T-helper 9 cell (primary cell): ENCODE measurements at places on chromosomes 13 and 19.

DNA sequence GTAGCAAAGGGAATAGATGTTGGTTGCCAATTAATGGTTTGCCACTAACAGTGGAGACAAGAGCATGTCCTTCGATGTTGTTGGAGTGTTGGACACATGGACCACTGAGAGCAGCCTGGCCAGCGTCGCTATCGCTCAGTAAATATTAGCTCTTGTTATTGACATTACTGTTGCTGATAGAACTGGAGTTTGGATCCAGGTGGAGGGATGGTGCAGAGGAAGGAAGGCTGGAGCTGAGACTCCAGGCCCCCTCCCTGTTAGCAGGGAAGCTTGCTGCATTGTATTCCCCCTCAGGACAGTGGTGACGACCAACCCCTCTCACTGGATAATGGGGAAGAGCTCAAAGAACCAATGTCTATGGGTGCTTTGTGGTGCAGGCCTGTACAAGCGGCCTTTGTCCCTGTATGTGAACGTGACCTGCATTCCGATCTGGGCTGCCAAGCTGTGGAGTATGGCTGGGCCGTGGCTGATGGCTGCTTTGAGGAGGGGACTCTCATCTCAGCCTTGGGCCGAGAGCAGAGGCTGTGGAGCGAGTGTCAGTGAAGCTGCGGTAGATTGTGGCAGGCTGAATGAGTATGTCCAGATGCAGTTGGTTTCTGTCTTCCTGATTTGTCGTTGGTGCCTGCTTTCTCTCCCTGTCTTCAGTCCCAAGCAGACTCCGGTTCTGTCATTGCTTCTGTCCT lies 7.0 kb downstream of the CLASRP start:
- no peak for DNase-seq

GRCh38 chr19:4878491-4878968 lies 11.1 kb upstream of the PLIN3 start:
- DNase-seq: no peak

- no peak for DNase-seq
Observed at GRCh38 chr13:102825921-102826706, 19.7 kb upstream of the ERCC5 start.

GRCh38 chr19:1168572-1169410 lies 5.3 kb downstream of the SBNO2 start:
- no peak for DNase-seq

DNA sequence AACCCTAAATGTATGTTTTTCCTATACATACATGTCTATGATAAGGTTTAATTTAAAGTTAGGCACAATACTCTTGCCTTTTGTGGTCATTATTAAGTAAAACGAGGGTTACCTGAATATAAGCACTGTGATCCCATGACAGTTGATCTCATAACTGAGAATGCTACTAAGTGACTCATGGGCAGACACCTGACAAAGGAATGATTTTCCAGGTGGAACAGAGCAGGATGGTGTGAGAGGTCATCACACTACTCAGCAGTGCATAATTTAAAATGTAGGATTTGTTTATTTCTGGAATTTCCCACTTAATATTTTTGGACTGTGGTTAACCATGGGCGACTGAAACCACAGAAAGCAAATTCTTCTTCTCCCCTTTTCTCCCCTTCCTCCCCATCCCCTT lies 178.9 kb downstream of the UGGT2 start:
- no peak for DNase-seq

GRCh38 chr19:49142866-49143335 lies 12.3 kb downstream of the HRC start:
- no peak for DNase-seq

DNA sequence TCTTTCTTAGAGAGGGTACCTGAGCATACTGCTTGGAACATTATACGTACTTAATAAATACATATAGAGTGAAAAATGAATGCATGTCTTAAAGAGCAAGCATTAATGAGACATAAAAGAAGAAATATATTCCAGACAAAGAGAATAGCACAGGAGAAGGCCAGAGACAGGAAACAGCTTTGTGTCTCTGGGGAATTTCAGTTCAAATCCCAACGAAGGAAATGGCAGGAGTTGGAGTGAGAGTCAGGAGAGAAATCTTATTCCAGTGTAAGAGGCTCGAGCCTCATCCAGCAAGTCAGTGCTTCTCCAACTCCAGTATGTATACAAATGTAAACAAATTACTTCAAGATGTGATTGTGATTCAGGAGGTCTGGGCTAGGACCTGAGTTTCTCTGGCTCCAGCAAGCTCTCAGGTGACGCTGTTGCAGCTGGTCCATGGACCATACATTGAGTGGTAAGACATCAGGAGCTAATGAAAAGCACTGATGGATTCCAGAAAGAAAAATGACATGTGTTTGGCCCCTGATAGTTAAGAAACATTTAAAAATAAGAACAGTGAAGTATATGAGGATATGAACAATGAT lies 108.2 kb downstream of the RAP2A start:
- no peak for DNase-seq

DNA sequence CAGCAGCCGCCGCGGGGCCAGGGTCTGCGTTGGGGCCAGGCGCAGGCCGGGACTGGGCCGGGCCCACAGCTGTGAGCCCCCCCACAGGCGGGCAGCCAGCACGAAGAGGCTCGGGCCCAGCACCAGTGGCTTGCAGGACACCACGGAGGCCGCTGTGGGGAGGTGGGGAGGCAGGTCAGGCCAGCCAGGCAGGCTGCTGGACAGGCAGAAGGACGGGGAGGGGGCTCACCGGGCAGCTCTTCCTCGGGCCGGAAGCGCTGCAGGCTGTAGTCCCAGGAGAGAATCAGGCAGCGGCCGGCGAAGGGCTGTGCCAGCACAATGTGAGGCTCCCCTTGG lies 8.3 kb downstream of the LGI4 start:
- no peak for DNase-seq

GRCh38 chr13:50404116-50404515 lies 388.9 kb downstream of the KCNRG start:
- no peak for DNase-seq

DNA sequence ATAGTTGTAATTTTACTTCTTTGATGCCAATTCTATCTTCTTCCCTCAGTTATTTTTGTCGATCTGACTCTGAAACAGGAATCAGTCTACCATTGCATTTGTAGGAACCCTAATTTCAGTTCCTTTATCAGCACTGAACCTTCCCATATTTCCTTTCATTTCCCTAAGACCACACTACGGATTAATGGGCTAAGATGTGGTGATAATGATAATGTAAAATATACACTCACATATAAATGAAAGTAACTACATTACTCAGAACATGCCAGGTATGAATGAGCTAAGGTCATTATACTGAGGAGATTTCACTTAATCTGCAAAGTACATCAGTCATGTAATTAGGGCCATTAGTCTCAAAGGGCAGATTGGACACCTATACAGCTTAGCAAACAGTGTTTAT lies 60.2 kb upstream of the RFC3 start:
- DNase-seq: no peak

DNA sequence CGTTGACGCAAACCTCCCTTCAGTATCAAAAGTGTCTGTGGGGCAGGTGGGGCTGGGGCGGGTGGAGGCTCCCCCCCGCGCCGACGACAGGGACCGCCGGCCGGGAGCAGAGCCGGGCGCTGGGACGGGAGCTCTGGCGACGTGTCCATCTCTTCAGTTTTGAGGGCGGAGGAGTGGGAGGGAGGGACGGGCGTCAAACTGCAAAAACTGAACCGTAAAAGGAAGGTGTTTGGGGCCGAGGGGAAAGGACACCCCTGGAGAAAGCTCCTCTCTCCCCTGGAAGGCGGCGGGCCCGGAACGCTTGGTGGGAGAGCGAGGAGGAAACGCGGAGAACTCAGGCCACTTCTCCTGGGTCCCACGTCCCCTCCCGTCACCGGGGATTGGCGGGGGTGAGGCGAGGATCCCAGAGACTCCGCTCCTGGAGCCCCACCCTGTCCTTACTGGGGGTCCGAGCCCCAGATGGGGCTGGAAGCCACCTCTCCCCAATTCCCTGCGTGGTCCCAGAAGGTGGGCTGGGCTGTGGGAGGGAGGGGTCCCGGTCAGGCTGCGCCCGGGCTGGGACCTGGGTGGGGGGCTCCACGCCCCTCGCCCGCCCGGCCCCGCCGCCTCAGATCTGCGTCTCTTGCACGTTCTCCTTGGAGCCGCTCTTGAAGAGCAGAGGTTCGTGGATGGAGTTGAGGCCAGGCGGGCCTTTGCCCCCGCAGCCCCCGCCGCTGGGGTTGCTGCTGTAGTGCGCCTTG lies 3.4 kb upstream of the ASPDH start:
- DNase-seq: no peak

GRCh38 chr13:50387051-50387581 lies 371.9 kb downstream of the KCNRG start:
- peak; percentile 5 for DNase-seq
